ENCODE measurements at places on chromosomes 4 and X. TPM values are rescaled to one million over a fixed set of nuclear protein-coding genes. Genes with fewer than 3 reads are reported as not detected.

AWAT2 gene
- not detected for total RNA-seq

PHKA1 gene
- total RNA-seq: 1.9 TPM

GPR119 gene
- not detected for total RNA-seq

DUSP21 gene
- not detected for total RNA-seq

BEX1 gene
- 0.32 TPM for total RNA-seq

GABRB1 gene
- not detected for total RNA-seq

H2BW2 gene
- total RNA-seq: not detected

MMRN1 gene
- 190 TPM for total RNA-seq

BMX gene
- total RNA-seq: 58.3 TPM

SLC9B2 gene
- total RNA-seq: 14.2 TPM

ARHGEF6 gene
- 7.1 TPM for total RNA-seq

OTUD6A gene
- total RNA-seq: not detected

SRPX gene
- 64.1 TPM for total RNA-seq

SLC7A11 gene
- 41.3 TPM for total RNA-seq

TEX13B gene
- total RNA-seq: not detected

ENOPH1 gene
- total RNA-seq: 34.0 TPM
